ENCODE measurements at places on chromosomes 1 and 21.

- DNase-seq = no peak
Observed at GRCh38 chr1:16162163-16162822, 6.4 kb upstream of the EPHA2 start.

DNA sequence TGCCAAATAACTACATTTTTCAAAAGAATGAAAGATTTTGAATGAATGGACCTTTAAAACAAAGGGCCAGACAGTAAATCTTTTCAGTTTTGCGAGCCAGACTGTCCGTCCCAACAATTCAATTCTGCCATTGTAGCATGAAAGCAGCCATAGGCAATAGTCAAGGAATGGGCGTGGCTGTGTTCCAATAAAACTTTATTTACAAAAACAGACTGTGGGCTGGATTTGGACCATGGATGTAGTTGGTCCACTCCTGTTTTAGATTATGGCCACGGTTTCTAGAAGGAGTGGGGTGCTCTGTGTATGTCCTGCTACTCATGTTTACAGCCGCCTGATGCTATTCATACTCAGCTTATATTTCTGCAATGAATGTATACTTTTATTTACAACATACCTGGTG, 474.7 kb downstream of the CAMTA1 start:
- no peak for DNase-seq

GRCh38 chr1:169202791-169203665, 96.5 kb downstream of the ATP1B1 start:
- no peak for DNase-seq

GRCh38 chr1:180976732-180977357, 45.8 kb downstream of the STX6 start:
- DNase-seq = no peak

DNA sequence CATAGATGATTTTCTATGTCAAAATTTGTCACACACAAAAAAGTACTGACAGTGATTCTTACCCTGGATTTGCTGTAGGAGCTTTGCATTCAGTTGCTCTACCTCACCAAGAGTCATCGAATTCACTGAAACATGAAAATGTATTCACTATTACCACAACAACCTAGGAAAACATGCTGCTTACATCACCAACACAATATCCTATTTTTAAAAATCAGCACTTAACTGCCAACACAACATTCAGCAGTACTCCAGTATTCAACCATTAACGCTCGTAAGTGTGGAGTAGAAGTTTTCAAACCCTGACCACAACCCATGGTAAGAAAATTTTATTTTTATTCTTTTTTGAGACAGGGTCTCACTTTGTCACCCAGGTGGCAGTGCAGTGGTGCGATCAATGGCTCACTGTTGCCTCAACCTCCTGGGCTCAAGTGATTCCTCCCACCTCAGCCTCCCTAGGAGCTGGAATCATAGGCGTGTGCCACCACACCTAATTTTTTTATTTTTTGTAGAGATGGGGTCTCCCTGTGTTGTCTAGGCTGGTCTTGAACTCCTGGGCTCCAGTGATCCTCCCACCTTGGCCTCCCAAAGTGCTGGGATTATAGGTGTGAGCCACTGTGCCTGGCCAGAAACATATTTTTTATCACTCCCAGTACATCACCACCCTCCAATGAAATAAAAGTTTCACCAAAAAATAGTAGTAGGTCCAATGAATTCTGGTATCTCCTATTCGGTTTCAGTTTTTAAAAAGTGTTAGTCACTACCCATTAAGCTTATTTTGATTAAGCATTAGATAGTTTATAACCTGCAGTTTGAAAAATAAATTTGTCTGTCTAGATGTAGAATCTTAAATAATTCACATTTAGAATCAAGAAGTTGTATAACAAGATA, 23.8 kb downstream of the C21orf91 start:
- DNase-seq = no peak

- DNase-seq = no peak
Observed at GRCh38 chr1:173048621-173049321, 2.0 kb downstream of the TNFSF18 start.

DNA sequence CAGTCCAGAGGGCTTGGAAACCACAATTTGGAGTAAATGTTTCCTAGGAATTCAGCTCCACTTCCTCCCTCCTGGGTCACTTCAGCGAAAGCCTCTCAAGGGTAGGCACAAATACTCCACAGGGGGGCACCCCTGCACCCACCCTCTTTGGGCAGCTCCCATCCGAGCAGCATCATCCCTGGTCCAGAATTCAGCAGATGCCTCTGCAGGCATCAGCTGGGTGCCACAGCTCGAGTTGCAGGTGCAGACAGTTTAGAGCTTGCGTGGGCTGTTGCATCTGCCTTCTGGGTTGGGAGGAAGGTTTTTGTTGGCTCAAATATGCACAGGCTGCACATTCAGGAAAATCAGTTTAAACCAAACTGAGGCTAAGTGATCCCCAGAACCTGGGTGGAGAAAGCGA, 25.0 kb downstream of the KANK4 start:
- DNase-seq = no peak

DNA sequence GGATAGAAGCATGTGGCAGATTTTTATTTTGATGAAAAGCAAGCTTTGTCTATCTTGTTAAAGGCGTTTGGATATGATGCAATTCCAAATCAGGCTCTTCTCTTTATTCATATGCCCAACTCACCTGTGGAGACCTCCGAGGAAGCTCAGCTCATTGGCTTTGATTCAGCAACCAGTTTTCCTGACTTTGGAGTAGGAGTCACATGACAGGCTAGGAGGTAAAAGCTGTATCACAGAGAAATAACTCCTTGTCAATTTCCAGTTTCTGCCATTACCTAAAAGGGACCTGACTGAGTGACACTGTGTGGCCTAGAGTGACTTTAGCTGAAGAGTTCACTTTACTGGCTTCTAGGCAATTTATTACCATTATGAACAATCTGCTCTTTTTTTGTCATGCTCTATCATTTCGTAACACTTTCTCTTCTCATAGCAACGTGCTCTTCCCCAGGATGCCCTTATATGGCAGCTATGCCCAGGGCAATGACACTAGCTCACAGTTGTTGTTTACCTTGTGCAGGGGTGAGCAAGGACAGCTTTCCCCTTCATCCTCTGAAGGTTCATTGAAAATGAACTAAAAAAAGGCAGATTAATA, 107.2 kb downstream of the KCNK1 start:
- no peak for DNase-seq

DNA sequence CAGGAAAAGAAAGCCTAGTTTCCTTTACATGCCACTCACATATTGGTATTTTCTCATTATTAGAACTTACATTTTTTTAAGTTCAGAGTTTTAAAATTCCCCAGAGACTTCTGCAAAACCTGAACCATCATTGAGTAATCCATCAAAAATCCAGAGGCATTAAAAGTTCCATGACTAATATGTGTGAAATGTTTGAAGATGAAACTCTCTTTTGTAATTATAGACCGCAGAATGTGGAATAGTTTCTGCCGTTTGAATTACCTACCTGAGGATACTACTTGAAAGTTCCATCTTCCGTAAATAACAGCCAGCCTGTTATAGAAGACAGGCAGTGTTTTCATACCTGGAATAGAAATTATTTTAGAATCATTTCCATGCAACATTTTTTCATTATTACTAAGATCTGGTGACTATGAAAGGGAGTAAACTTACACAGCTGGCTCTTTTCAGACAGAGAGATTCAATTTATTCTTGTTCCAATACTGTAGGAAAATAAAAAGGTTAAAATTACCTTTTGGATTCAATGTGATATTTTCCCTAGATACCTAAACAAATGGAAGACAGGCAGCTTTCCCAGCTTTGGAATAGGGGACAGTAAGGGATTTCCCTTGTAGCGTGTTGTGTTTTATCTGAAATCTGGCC, 131.4 kb downstream of the ST6GALNAC5 start:
- no peak for DNase-seq

- DNase-seq = no peak
Observed at GRCh38 chr21:31265366-31266013, 78.6 kb downstream of the TIAM1 start.

DNA sequence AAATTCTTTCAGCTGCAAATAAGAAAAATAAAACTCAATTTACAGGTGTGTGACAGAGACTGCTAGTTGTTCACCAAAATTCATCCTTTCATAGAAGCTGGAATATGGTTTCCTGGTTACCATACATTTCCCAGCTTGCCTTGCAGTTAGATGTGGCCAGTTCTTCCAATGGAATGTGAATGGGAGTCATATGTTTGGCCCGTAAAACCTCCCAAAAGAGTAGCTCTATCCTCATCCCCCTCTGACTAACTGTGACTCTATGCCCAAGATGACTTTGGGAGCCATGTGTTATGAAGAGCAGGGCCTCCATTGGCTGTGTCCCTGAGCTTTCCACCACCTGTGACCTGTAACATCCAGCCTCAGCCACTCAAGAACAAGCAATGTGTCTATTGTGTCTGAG, 90.6 kb upstream of the NGF start:
- DNase-seq = no peak

DNA sequence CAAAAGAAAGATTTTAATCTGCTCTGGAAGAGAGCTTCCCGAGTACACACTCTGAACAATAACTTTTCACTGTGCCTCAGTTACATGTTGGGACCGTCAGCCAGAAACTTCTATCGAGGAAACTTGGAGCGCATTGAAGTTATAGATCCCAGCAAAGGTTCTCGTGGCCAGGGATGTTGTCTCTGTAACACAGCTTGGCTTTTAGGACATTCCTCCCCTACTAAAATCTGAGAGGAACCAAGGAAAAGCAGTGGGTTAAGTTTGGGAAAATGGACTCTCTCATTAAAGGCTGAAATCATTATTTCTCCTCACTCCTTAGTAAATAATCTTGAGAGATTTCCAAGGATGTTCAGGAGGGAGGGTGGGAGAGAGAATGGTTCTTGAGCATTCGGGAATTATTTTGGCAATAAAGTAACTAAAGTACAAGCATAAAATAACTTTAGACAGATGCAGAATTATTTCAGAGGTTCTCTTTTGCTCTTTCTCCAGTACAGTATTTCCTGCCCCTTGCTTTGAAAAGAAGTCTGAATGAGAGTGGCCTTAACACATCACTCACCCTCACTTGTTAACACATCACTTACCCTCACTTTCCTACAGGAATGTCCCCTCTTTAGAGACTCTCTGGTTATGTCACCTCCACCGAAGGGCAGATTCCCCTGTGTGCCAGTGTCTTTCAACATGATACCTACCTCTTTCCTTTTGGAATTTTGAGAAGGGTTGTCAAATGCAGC, 1.8 kb upstream of the NFIA start:
- no peak for DNase-seq

DNA sequence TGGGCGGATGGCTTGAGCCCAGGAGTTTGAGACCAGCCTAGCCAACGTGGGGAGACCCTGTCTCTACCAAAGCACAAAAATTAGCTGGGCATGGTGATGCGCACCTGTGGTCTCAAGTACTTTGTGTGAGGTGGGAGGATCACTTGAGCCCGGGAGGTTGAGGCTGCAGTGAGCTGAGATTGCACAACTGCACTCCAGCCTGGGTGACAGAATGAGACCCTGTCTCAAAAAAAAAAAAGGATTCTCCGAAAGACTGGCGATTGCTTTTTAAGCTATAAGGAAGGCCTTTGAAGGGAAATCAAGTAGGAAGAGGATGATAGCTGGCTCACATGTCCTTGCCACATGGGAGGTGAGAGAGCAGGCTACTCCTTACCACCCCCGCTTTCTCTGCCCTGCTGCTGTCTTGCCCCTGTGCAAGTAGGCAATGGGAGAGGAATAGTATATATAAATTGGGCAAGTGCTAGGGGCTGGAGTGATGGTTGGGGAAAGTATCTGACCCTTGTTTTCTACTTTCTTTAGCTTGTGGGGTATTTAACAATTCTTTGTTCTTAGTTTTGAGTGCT, 3.8 kb upstream of the LAMTOR5 start:
- no peak for DNase-seq

GRCh38 chr1:209504571-209504970, 78.9 kb upstream of the CAMK1G start:
- DNase-seq = no peak

- DNase-seq = no peak
Observed at GRCh38 chr1:111227434-111227833, at the start of gene CHI3L2. CHI3L2 (plus strand) TSS chr1:111227713; CDS start chr1:111227730, 17 bp downstream.

DNA sequence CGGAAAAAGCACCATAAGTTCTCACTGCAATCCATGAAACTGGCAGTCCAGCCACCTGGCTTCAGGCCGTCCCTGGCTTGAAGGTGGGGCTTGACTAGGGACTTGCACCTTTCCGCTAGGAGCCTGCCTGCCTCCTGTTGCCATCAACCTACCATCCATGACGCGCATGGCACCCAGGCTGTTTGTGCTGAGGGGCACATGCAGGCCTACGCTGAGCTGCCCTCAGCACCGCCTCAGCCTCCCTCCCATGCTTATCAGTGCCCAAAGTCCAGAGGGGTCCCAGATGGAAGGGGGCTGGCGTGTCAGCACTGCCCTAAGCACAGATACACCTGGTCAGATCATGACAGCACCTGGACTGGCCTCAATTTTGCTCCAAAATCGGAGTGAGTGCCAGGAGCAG, 190.2 kb upstream of the LYPLAL1 start:
- no peak for DNase-seq

DNA sequence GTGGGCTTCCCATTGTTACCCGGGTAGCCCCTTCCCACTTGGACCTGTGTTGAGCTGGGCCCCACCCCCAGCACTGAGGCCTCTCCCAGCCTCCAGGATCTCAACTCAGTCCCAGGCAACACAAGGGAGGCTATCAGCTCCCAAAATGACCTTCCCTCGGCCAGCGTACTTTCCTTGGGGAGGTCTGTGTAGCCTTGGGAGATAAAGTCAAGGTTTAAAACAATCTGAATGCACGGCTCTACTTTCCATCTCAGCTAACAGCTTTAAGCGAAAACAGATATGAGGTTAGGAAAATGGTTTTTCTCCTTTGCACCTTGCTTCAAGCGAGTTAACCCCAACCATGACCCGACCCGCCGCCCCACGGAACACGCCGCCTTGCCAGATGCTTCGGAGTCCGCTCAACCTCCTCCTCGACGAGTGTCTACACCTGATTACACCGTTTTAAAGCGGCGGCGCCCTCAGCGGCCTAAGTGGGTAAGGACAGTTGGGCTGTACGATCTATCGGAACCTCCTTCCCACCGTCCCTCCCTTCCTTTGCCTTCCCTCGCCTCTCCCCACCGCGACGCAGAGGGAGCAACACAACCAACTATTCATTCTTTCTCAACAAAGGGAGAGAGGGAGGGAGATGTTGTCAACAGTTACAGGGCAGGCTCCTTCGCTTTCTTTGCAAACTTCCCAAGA, 1.1 kb downstream of the BCAR3 start:
- peak; percentile 76 for DNase-seq

GRCh38 chr1:211589782-211590721, 11.1 kb upstream of the SLC30A1 start:
- no peak for DNase-seq

GRCh38 chr1:159122005-159122621, 45.5 kb upstream of the AIM2 start:
- DNase-seq = no peak

GRCh38 chr1:227263869-227264268, 54.4 kb downstream of the CDC42BPA start:
- DNase-seq = no peak
